Thymus (tissue), 14 donors: ENCODE measurements at places on chromosomes 6 and 20.
A peak's percentile ranks its signal among the peaks of the same experiment; 100 is the strongest.

- DNase-seq, result no peak
Measured at GRCh38 chr20:3172126-3172932, 1.0 kb downstream of the LZTS3 start.

DNA sequence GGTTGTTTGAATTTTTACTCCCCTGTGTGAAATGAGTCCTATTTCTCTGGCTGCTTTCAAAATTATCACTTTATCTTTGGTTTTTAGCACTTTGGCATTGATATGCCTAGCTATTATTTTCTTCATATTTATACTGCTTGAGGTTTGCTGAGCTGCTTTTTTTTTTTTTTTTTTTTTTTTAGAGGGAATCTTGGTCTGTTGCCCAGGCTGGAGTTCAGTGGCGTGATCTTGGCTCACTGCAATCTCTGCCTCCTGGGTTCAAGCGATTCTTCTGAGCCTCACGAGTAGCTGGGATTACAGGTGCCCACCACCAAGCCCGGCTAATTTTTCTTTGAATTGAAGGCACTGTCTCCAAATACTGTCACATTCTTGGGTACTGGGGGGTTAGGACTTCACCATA lies 40.6 kb downstream of the STXBP5 start:
- no peak for DNase-seq

GRCh38 chr6:7911345-7911725 lies 747 bp upstream of the TXNDC5 start:
- no peak for DNase-seq

GRCh38 chr6:119078376-119079282 lies at the start of gene FAM184A:
Gene FAM184A (minus strand): TSS chr6:119078664. CDS start chr6:119078299, 365 bp downstream.
- DNase-seq, result peak; percentile 21

DNA sequence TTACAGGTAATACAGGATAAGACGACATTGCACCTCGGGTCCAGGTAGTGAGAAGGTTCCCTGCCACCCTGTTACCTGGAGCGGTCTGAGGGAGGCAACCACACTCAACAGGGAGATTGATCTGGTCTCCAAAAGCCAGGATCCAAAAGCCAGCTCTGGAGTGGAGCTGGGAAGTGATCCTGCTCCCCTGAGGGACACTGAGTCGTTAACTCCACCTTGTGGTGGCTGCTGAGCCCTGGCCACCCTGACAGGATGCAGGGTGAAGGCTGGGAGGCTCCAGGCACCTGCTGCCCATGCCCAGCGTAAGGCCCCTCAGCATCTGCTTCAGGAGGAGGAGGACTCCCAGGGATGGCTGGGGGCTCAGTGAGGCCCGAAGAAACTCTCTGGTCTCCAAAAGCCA lies 38.7 kb upstream of the SLC22A2 start:
- no peak for DNase-seq

DNA sequence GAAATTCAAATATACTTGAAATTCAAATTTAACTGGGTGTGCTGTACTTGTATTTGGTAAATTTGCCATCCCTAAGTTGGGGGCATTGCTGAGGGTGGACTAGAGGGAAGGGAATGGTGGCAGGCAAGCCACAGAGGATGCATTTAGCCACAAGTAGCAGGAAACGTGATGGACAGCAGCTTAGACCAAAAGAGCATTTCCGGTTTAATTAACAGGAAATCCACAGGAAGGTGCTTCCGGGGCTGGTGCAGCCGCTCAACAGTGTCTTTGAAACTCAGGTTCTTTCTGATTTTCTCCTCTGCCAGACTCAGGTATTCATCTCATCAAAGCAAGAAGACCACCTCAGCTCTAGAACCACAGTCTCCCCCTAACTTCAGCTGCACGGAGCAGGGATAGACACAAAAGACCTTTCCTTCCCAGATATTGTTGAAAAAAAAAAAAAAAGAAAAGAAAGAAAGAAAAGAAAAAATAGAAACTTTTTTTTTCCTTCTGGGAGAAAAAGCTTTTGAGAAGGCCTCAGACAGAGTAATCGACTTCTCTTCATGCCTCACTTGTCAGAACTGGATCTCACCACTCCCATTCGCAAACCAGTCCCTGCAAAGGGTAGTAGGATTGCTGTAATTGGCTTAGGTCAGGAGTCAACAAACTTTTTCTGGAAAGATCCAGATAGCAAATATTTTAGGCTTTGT lies 8.0 kb upstream of the BCAS1 start:
- no peak for DNase-seq

- no peak for DNase-seq
Measured at GRCh38 chr20:24478584-24478983, 9.2 kb downstream of the SYNDIG1 start.

GRCh38 chr20:57883761-57884160 lies 173.9 kb upstream of the PMEPA1 start:
- no peak for DNase-seq

DNA sequence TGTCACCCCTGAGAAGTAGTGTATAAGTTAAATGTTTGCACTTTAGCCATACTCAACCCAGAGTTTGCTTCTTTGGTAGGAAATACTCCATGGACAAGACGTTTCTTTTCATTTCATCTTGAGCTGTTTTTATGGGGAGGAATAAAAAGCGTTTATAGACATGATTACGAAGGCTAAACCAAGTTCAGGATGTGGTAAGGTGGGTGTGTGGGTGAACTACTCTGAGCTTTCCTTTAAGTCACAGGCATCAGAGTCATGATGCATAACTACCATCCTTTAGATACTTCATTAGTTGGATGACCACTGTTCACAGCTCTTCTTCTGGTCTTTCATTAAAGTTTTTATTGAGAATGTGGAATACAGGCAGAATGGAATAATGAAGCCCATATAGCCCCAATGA lies 48.9 kb downstream of the EBF4 start:
- peak; percentile 61 for DNase-seq

GRCh38 chr6:47678739-47679138 lies 19.6 kb upstream of the ADGRF4 start:
- DNase-seq, result no peak

- DNase-seq, result no peak
Measured at GRCh38 chr6:154122195-154122925, 83.3 kb downstream of the OPRM1 start.

- peak; percentile 21 for DNase-seq
Measured at GRCh38 chr6:88629838-88630494, 333.5 kb downstream of the RNGTT start.

DNA sequence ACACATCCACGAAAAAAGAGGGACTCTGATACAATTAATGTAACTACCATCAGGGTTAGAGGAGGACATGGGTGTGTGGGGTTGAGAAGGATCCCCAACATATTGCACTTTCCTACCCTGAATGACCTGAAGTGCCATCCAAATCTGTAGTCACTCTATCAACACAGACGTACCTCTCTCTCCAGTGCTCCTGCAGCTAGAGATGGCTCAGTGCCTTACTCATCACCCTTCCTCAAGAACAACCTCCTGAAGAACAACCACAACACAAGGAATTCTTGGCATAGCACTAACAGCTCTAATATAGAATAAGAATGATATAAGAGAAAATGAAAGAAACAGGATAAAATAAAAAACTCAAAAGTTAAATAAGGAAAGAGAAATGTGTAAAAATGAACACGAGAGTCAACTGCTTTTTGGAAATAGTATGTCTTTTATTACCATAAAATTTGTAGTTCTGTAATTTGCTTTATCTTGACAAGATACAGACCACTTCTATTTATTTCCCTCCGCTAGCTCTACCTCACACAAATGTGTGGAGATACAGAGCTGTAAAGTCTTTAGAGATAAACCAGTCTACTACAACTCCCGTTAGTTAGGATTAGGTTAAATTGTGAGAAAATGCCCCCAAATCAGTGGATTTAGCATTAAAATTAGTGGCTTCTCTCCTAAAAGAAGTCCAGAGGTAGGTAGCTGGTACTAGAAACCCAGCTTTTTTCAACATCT lies 63.9 kb downstream of the REV3L start:
- DNase-seq, result no peak

DNA sequence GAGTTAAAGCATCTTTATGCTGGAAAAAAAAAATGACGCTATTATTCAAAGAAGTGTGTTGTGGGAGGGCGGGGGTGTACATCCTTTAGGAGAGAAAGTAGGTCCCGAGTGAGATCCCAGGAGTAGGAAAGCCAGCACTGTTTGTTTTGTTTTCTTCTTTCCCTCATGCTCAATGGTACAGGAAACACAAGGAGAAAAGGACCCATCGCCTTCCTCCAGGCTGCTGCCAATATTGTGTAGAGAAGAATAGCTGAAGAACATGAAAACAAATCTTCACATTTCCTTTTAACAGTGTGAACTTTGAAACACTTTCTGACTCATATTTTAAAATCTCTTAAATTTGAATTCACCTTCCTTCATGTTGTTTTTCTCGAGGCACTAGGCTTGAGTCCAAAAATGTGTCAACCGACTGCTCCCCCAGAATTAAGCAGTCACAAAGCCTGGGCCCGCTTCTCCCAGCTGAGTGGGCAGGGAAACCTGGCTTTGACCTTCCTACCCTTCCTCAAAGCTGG lies 22.3 kb downstream of the PPP1R16B start:
- no peak for DNase-seq

- DNase-seq, result no peak
Measured at GRCh38 chr6:145506565-145506964, 228.8 kb downstream of the EPM2A start.

DNA sequence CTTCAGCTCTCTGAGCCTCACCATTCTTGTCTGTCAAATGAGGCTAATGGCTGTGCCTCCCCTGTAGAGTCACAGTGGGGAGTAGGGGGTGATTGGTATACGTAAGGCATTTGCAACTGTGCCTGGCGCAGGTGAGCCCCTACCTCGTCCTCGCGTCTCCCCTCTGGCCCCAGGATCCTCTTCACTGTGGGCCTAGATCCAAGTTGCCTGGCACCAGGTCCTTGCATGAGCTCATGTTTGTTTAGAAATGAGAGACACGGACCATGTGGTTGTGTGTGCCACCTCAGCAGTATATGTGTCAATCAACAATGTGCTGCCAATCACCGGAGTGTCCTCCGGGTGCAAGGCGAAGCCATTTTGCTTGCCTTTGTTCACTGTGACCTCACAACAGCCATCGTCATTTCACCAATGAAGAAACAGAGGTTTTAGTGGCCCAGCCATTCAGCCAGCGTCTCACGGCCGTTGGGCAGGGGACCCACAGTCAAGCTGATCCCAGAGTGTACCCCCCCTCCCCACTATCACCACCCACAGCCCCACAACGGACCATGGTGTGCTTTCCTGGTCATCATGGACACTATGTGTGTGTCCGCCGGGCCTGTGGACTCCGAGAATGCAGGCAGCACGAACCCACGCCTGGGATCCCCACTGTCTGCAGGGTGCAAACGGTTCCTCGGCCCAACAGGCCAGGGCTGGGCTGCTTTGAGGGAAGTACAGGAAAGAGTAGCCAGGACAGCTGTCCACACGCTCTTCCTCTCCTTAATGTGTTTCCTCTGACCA lies 35.9 kb upstream of the STX16 start:
- DNase-seq, result no peak

- DNase-seq, result no peak
Measured at GRCh38 chr6:145551164-145551563, 184.2 kb downstream of the EPM2A start.

- no peak for DNase-seq
Measured at GRCh38 chr6:14499841-14500240, 382.3 kb downstream of the CD83 start.

DNA sequence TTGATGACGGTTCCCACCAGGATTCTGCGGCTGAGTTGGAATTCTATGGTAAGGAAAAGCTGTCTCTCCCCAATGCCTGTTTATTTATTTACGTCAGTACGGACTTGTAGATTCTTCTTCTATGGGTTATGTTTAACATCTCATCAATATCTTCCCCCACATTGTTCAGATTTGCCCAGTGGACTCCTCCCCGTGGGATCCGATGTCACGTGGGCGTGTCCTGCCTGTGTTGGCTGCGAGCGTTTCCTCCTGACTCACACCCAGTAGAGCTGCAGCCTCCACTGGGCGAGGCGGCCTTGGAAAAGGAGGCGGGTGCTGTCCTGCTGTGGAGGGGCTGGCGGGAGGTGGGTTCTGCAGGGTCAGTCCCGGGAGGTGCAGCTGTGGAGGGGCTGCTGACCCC lies 46.8 kb upstream of the SLCO4A1 start:
- DNase-seq, result no peak

DNA sequence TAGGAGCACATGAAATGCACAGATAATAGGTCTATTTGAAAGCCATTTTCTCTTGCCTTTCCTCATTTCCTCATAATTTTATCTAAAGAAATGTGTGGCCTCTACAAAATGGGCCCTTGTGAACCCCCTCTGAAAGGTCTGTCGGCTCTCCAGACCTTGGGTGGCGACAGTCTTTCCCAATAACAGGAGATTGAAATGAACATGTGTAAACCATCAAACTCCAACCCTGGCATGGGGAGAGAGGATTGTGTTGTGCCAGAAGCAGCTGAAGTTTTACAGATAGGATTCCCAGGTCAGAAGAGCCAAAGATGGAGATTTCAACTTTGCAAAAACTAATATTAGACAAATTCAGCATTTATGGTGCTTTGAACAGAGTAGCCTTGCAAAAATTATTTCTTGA lies 277.1 kb upstream of the ECI2 start:
- DNase-seq, result no peak

DNA sequence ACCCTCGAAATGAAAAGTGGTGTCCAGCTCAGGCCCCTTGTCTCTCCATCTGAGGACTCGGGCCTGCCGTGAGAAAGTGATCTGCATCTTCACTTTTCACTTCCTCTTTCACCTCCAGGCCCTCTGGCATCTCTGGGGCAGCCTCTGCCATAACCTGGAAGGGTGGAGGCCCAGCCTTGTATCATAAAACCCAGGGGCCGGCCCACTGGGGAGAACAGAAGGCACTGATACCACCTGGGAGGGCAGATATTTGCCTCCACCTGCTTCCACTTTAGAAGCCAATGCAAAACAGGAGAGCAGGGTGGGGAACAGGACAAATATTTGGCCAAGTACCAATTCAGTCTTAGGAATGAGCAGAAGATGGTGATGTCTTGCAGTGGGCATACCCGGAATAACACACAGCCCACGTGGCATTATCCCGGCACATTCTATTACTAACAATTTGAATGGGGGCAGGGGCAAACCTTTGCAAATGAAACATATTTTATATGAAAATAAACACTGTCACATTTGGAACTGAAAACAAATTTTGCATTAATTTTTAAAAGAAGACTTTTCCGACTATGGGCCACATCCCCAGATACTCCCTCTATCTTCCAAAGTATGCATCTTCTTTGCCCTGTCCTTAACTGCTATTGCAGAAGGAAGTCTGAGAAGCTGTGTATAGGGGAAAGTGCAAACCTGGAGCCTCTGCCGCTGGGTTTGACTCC lies 69.2 kb upstream of the TBC1D7 start:
- DNase-seq, result no peak
